Activated B cell treated with CpG ODN at 0.5 μM for 24 hours (primary cell): ENCODE measurements at places on chromosomes 5 and 9.

DNA sequence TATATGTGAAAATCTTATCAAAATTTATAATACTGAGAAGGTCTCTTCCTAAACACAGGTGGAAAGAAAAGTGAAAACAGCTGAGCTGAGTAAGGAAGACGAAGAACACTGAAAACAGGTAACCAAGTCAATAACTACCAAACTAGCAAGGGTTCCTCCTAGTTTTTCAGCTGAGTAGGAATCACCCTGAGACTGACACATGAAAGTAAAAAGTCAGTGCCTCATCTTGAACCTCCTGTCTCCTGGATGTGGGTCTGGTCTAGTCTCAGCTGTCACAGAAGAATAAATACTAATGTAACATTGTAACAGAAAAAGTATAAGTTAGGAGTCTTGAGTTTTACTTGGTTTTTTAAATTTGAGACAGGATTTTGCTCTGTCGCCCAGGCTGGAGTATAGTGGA is 121.0 kb downstream of the MEF2C start:
- no peak for DNase-seq

- DNase-seq: no peak
These were observed 28.1 kb downstream of the NDUFA8 start for GRCh38 chr9:122131401-122132001.

- DNase-seq: no peak
These were observed 45.1 kb downstream of the KIAA1958 start for GRCh38 chr9:112531666-112532282.

DNA sequence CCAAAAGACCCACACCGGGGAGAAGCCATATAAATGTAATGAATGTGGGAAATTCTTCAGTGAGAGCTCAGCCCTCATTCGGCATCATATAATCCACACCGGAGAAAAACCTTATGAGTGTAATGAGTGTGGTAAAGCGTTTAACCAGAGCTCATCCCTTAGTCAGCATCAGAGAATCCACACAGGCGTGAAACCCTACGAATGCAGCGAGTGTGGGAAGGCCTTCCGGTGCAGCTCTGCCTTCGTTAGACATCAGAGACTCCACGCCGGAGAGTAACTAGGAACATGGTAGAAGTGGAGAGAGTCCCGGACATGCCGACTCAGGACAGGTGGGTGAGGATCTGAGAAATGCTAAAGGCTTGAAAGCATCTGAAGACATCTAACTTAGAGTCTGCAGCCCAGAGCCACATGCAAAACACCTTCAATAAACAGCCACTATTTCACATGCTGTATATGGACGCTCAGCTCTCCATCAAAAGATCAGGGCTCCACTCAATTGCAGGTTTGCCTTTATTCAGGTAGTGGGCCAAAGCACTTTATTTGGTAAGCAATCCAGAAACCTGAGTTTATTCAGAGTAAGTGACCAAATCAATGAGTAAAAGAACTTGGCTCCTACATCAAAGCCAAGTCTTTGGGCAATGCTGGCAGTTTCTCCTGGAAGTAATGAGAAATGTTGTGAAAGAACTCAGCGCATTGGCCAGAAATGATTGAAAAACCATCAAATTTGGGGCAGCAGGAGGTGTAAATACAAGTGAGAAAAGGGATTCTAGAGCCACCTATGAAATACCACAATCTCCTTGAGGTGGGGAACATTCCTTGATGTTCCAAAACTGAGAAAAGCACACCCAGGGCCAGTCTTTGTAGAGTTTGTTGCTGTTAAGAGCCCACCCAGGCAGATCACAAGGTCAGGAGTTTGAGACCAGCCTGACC is 6.0 kb downstream of the RPL12 start:
- no peak for DNase-seq

GRCh38 chr9:124412228-124412575 is 3.0 kb downstream of the PSMB7 start:
- DNase-seq: no peak

GRCh38 chr9:108759835-108760234 is 96.0 kb downstream of the ACTL7B start:
- DNase-seq: no peak

- no peak for DNase-seq
These were observed 206.2 kb downstream of the TTLL11 start for GRCh38 chr9:121886759-121887485.
